ENCODE measurements at places on chromosomes 2 and 18. TPM values are rescaled to one million over a fixed set of nuclear protein-coding genes. Genes with fewer than 3 reads are reported as not detected.

GCG gene
- not detected for total RNA-seq

HOXD3 gene
- not detected for total RNA-seq

DPYSL5 gene
- not detected for total RNA-seq

DNA sequence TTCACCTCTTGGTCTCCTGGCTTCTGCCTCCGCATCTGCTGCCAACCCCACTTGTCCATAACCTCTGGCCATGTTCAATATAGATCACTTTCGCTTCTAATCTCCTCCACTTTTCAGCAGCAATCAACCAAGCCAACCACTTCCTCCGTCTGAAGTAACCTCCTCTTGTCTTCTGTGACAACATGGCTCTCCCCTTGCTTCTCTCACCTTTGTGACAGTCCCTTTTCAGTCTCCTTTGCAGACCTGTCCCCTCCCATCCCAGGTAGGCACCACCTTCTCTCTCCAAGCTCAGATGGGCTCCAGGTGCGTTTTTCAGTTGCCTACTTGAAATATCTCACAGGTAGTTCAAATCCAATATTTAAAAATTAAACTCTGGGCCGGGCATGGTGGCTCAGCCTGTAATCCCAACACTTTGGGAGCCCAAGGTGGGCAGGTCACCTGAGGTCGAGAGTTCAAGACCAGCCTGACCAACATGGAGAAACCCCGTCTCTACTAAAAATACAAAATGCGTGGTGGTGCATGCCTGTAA lies 4.7 kb upstream of the PSD4 start:
- H3K27me3 ChIP-seq = no peaks in the 10 kb centered on the region
- no peak overlapping the region for H3K4me3 ChIP-seq
- peaks cover 51% of the 10 kb centered on the region for H3K4me1 ChIP-seq
- H3K36me3 ChIP-seq = no peaks in the 10 kb centered on the region

MC5R gene
- not detected for total RNA-seq

DNA sequence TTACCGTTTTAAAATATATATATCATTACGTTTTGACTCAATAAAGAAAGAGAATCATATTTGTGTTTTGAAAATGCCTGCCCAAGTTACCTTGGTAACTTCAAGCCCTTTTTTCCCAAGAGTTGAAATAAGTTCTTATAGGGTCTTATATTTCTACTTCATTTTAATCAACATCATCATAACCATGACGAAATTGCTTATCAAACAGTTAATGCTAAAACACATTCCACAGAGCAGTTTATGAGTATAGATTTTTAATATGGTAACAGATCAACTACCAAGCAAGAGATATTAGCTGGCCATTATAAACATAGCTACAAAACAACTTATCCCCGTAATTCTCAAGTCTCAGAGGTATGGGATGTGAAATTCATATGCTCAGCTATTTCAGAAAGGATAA lies 197.9 kb upstream of the LRRTM4 start:
- H3K4me3 ChIP-seq = no peak overlapping the region
- H3K36me3 ChIP-seq = no peaks in the 10 kb centered on the region

GRCh38 chr18:26322890-26323653 lies 96.8 kb downstream of the TAF4B start:
- no peak overlapping the region for H3K4me3 ChIP-seq
- no peak for DNase-seq
- no peaks in the 10 kb centered on the region for H3K27me3 ChIP-seq
- H3K27ac ChIP-seq = no peak overlapping the region

DNA sequence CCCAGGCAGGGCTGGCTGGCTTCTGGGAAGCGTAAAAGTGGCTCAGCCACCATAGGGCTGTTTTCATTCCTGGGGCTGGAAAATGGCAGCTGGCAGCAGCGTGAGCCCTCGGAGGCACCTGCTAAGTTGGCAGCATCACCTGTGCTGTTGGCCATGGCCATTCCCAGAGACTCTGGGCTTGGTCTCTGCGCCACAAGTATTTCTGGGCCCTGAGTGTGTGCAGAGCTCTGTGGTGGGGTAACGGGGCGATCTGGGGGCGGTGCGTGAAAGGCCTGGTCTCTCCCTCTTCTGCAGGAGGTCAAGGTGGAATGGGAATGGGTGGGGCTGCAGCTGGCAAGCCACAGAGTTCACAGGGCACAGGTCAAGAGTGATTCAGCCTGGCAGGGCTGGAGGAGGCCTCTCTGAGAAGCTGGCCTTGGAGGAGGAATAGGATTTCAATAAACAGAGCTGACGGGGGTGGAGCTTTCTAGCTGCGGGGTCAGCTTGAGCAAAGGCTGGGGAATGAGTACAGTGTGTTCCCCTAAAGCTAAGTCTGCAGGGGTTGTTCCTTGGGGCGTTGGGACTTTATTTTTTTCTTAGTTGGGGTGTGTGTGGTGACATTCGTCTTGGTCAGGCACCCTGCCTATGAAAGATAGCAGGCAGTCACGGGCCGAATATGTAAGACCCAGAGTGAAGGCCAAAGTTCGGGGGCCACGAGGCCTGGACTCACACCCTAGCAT lies 10.3 kb upstream of the NTSR2 start:
- H3K27ac ChIP-seq = no peak overlapping the region
- H3K4me3 ChIP-seq = no peak overlapping the region
- no peaks in the 10 kb centered on the region for H3K36me3 ChIP-seq
- no peaks in the 10 kb centered on the region for H3K4me1 ChIP-seq
- no peak for DNase-seq

DPP4 gene
- 1.2 TPM for total RNA-seq
